ENCODE measurements at places on chromosomes 2 and 18.

DNA sequence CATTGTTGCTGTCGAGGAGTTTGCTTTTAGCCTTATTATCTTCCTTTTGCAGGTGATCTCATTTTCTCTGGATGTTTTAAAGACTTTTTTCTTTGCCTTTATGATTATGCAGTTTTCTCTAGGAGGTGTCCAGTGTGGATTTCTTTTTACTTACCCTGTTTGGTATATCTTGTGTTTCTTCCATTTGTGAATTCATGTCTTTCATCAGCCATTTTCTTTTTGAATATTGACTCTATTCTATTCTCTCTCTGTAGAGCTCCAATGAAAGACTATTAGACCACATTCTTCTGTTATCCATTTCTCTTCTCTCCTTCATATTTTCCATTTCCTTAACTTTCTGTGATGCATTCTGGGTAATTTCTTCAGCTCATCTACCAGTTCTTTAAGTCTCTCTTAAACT lies 34.4 kb downstream of the CDK15 start:
- no peak for DNase-seq

GRCh38 chr18:60675801-60676200 lies 303.2 kb upstream of the MC4R start:
- DNase-seq = no peak

- DNase-seq = peak; percentile 14
Observed at GRCh38 chr2:241068136-241068941, 33.7 kb downstream of the MTERF4 start.

DNA sequence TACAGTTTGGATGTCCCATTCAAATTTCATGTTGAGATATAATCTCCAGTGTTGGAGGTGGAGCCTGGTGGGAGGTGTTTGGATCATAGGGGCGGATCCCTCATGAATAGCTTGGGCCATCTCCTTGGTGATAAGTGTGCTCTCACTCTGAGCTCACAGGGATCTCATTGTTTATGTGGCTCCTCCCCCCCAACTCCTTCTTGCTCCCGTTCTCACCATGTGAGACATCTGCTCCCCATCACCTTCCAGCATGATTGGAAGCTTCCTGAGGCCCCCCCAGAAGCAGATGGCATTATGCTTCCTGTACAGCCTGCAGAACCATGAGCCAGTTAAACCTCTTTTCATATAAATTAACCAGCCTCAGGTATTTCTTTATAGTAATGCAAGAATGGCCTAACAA lies 3.0 kb upstream of the INPP1 start:
- no peak for DNase-seq

DNA sequence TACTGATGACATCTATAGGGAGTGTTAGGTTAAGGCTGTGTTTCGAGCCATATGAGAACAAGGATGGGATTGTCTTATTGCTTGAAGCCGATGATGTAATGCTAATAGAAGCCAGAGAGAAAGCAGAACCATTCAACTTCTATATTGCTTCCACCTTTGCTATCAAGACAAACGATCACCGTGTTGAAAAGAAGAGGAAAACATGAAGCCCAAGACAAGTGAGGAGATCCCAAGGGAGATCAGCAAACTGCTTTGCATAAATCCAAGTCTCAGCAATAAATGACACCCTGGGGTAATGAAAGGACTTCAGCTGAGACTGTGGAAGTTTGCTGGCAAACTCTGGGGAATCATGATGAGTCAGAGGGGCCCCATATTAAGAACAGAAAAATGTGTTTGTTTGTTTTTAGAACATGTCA lies 206.2 kb downstream of the NCKAP5 start:
- no peak for DNase-seq

DNA sequence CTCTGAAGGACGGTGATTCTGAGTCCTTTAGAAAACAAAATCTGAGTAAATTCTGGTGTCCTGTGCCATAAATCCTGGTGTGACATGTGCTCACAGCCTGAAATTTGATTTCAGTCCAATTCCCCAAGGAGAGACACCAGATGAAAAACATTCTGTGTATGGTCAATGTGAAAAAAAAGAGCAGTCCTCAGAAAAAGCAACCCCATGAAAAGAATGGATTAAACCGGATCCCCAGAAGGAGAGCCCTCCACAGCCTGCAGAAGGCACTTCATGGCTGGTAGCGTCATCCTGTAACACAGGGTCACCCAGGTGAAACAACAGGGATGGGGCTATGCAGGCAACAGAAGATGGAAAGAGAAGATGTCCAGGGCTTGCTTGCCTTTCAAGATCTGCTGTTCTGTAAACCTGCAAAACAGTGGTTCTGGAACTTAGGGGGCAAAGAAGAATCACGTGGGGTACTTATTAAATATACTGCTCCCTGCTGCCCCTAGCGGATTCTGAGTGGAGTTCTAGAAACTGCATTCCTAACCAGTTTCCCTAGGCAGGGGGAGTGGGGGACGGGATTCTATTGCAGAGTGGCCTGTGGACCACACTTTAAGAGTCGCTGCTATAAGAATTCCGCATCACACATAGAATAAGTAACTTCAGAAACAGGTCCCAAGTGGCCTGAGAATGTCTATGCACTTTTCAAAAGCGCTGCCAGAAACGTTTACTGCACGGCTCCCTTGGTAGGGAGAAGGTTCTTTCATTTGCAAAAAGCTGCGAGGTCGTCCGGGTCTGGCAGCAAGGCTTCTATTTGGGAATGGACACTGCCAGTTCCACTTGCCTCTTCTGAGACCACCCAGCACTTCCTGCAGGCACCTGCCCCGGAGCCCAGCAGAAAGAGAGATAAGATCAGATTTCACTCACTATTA lies 118.9 kb upstream of the ARL5A start:
- peak; percentile 15 for DNase-seq

- no peak for DNase-seq
Observed at GRCh38 chr2:77479395-77479794, 42.8 kb downstream of the LRRTM4 start.

- no peak for DNase-seq
Observed at GRCh38 chr2:178386986-178387597, 63.9 kb downstream of the PRKRA start.

DNA sequence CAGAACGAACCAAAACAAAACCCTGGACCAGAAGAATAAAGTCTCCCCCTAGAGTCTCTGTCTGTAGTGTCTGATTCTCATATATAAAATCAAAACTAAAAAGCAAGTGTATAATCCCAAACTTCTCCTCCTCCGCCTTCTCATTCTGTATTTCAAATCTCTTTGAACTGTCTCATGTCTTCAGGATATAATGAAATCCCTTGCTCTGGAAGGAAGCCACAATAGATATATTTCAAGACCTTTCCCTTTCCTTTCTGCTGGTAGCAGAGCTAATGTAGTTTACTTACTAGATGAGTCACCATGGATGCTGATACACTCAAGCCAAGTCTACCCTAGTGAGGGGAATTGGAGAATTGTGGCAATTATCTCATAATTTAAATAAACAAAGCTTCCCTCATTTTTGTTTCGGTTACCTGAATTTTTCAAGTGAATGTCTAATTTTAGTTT lies 33.5 kb upstream of the CCDC93 start:
- DNase-seq = no peak

DNA sequence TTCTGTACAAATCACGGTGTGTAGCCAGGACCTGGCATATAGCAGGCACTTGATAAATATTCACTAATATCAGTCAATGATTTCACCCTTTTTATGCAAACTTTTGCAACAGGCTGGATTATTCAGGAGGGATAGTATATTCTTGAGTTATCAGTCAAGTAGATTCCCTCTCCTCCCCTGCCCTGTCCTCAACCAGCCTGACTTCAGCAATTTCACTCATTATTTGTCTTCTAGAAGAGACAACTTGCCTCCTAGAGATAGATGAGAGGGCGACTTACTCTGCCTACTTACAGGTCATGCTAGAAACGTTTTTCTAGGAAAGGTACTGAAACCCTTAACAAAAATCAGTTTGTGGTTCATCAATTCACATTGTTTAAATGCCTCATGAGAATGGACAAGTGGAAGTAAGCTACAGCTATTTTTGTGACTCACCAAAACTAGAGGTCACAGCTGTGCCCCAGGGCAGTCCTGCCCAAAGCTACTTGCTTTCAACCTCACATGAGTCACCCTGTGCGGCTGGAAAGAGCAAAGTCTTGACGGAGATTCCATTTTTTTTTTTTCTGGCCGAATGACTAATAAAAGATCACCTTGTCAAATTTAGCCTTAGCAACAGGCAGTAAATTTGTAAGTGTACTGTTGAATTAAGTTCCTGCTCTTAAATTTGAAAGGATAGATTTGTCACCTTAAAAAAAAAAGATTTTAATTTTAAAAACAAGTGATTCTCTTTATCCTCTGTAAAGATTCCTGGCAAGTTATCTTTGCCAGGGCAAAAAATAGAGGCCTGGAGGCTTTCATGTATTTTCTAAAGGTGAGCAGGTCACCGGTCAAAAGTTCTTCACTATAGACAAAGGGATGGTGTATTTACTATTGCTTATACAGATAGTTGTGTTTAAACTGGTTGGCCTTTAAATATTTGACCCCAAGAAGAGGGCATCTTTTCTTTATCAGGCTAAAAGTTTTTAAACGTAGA lies 109.0 kb upstream of the SLC35G4 start:
- no peak for DNase-seq

- no peak for DNase-seq
Observed at GRCh38 chr2:218291318-218292047, 820 bp downstream of the TMBIM1 start.

GRCh38 chr2:38152035-38152434 lies 76.1 kb upstream of the CYP1B1 start:
- DNase-seq = no peak

DNA sequence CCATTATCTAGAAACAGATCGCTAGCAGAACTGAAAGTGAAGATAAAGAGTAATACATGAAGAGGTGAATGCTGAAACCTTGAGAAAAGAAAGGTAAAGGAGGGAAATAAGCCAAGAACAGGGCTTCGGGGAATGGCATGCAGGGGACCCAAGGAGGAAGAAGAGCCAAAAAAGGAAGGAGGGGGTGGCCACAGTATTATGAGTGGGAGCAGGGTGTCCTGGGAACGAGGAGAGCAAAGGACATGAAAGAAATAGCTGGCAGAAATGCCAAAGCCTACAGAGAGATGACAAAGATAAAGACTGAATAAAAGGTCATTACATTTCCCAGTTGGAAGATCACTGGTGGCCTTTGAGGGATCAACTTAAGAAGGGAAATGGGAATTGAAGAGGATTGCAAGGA lies 82.9 kb downstream of the ACTR3 start:
- no peak for DNase-seq

GRCh38 chr2:10269291-10269690 lies 33.4 kb upstream of the HPCAL1 start:
- no peak for DNase-seq

DNA sequence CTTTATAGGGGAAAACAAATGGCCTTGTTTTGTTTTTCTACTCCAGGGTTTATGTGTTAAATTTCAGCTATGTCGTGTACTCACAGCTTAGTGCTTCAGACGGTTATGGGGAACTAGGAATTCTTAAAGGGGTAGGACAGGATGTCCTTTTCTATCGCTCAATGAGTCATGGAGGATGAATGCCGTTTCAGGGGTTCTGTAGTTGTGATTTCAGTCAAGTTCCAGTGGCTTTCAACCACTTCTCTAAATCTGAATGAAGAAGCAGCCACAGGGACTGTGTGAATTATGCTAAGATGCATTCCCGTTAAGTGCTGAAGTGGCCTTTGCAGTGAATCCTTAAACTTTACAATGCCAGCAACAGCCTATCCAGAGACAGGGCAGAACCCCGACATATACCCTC lies 1231.7 kb upstream of the ZEB2 start:
- DNase-seq = no peak

DNA sequence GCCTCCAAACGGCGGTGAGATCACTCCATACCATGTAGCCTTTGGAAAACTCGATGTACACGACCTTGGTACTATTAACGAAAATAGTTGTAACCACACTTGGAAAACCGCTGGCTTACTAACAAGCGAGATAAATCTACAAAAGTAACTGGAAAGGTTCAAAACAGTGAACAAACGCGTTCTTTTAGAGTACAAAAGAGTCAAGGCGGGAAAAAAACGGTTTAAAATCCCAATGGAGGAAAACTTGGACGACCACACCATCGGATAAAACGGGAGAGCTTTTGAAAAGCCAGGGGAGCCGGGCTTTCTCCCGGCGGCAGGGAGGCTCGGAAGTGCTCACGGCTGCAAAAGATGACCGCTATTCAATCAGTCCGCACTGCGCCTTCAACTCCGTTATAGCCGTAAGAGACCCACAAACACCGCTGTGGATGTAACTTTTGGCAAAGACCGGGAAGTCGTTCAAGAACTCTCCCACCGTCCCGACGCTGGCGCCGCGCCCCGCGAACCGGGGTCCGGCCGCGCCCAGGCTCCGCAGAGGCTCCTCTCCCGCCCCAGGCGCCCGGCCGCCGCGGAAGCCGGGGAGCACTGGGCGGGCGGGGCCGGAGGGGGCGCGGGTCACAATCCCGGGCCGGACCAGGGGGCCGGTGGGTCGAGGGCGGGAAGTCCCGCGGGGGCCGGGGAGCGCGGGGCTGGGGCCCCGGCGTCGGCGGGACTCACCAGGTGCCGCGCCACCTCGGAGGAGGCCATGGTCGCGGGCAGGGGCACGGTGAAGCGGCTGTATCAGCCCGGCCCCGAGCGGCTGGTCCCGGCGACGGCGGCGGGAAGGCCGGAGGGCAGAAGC lies 465 bp downstream of the SEPTIN10 start:
- DNase-seq = no peak

GRCh38 chr18:76051396-76052226 lies 443.4 kb downstream of the ZNF516 start:
- no peak for DNase-seq

DNA sequence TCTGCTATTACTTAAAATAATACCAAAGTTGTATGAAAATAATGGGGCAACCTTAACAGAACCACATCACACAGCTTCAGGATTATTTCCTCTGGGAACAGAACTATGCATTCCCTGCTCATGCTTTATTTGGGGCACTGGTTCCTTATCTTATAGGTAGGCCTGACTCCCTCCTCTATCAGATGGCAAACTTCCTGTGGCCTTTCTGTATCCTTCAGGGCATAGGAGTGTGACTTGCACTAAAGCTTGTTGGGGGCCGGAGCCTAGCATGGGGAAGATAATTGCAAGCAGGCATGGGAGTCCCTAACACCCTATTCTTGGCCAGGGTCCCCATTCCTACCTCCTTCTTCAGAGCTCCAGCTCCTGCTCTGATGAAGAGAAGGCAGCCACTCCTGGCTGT lies 167.2 kb upstream of the SERTAD2 start:
- DNase-seq = no peak

DNA sequence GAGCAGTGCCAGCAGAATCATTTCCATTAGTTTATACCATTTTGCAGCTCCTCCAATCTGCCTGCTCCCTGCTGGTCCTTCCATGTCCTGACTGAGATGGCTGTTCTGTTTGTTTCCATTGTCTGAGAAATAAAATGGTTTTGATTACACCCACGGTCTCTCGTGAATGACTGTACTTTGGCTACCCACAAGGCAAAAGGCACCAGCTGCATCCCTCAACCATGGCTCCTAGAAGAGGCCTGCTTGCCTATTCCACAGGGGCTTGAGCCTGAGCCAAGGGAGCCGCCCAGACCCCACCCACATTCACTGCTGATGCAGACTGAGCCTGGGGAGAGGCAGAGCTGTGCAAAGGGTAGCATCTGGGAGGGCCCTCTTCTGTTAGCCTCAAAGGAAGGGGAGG lies 31.2 kb downstream of the MARCHF4 start:
- peak; percentile 30 for DNase-seq
